Esophagus muscularis mucosa (tissue), 4 donors: ENCODE measurements at places on chromosomes 16 and 17. TPM values are rescaled to one million over a fixed set of nuclear protein-coding genes. Genes with fewer than 3 reads are reported as not detected.

DNA sequence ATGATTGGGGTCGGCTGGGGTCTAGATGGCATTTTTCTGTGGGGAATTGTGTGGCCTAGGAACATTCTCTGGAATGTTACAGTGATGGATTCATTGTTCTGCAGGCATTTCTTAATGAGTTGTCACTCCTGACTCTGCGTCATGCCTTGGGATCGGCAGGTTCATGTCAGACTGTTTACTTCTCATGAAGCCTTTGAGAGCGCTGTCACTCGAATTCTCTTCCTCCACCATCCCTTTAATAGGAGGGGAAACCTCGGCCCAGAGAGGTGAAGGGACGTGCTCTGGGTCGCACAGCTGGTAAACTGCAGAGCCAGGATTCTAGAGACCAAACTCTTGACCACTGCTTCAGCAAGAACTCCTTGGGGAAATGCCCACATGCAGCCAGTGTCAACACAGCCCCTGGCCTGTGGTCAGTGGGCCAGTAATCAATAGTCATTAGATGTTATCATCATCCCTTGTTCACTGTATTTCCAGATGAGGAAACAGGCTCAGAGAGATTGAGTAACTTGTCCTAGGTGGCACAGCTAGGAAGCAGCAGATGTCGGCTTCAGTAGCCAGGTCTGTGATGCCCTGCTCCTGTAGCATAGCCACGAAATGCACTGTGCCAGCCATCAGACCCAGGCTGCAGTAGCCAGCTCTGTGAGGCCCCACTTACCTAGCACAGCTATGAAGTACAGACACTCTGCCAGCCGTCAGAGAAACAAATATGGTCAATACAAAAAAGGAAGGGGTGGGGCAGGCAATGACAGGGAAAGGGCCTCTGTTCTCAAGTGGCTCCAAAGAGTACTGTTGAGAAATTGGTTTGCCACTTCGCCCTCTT, 259.0 kb downstream of the CPPED1 start:
- no peak for DNase-seq
- H3K4me1 ChIP-seq: no peaks in the 10 kb centered on the region
- H3K4me3 ChIP-seq: no peak overlapping the region
- no peaks in the 10 kb centered on the region for H3K27me3 ChIP-seq
- H3K27ac ChIP-seq: no peak overlapping the region
- H3K36me3 ChIP-seq: no peaks in the 10 kb centered on the region

DNA sequence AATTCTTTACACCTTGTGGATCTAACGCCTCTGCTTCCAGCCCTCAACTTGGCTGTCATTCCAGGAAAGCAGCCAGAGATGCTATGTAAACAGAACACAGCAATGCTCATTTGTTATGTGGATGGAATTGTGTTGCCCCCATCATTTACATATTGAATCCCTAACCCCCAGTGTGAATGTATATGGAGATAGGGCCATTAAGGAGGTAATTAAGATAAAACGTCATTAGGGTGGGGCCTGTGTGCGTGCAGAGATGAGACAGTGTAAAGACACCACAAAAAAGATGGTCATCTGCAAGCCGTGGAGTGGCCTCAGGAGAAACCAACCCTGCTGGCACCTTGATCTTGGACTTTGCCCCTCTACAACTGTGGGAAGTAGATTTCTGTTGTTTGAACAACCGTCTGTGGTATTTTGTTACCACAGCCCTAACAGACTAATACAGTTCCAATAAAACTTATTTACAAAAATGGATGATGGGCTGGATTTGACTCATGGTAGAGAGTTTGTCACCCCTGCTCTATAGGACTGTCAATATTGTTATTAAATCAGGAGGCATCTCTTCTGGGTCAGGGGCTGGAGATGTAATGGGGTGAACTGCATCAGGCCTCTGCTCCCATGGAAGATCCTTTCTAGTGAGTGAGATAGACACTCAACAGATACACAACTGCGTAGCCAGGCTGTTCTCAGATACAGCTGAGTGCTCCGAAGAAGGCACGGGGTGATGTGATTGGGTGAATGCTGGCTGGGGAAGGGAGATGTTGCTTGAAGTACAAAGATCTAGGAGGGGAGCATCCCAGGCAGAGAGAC, 339.0 kb downstream of the SNX29 start:
- H3K4me3 ChIP-seq: no peak overlapping the region
- no peaks in the 10 kb centered on the region for H3K27me3 ChIP-seq
- H3K27ac ChIP-seq: no peak overlapping the region
- peaks cover 23% of the 10 kb centered on the region for H3K4me1 ChIP-seq

DNA sequence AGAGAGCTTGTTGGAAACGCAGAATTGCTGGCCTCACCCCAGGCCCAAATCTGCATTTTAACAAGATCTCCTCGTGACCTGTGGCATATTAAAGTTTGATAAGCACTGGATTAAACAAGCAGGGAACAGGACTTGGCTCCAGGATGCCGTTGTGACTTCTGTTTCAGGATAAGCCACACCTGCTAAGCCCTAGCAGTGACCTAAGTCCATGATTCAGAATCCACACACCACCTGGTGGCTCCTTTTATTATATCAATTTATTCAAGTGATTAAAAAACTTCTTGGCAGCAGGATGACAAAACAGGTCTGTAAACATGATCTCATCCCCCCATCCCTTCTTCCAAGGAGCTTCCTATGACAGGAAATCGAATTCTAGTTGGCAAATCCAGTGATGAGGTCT, 9.1 kb downstream of the NAGPA start:
- H3K36me3 ChIP-seq: peaks cover 39% of the 10 kb centered on the region
- no peaks in the 10 kb centered on the region for H3K4me1 ChIP-seq
- DNase-seq: no peak
- no peak overlapping the region for H3K27ac ChIP-seq
- H3K27me3 ChIP-seq: peaks cover 11% of the 10 kb centered on the region
- H3K4me3 ChIP-seq: no peak overlapping the region

- H3K4me3 ChIP-seq: no peak overlapping the region
- H3K27me3 ChIP-seq: peaks cover 28% of the 10 kb centered on the region
- H3K36me3 ChIP-seq: no peaks in the 10 kb centered on the region
- no peaks in the 10 kb centered on the region for H3K4me1 ChIP-seq
- no peak overlapping the region for H3K27ac ChIP-seq
- no peak for DNase-seq
Observed at GRCh38 chr17:33126086-33126485, 134.4 kb downstream of the SPACA3 start.

CACNG1 gene
- total RNA-seq: not detected

DNA sequence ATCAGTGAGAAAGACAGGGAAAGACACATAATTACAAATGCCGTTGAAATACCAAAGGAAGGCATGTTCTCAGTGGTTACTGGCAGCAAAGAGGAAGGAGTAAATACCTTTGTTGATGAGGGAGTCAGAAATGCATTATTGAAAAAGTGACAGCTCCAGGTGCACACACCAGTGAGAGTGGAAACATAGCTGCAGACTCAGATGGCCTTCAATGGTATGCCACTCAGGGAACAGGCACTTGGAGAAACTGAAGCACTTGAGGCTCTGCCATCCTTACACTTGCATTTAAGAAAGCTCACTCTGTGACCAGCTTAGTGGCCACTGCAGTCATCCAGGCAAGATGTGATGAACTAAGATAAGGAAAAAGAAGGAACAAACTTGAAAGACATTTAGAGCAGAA, 29.9 kb downstream of the NOG start:
- H3K27ac ChIP-seq: no peak overlapping the region
- H3K27me3 ChIP-seq: no peaks in the 10 kb centered on the region
- no peak overlapping the region for H3K4me3 ChIP-seq
- no peaks in the 10 kb centered on the region for H3K36me3 ChIP-seq
- no peak for DNase-seq

- H3K4me3 ChIP-seq: peak overlapping the region; percentile 56
- H3K27me3 ChIP-seq: no peaks in the 10 kb centered on the region
- H3K27ac ChIP-seq: no peak overlapping the region
- DNase-seq: no peak
Observed at GRCh38 chr17:76121932-76122430, 18.4 kb upstream of the EXOC7 start.

DNA sequence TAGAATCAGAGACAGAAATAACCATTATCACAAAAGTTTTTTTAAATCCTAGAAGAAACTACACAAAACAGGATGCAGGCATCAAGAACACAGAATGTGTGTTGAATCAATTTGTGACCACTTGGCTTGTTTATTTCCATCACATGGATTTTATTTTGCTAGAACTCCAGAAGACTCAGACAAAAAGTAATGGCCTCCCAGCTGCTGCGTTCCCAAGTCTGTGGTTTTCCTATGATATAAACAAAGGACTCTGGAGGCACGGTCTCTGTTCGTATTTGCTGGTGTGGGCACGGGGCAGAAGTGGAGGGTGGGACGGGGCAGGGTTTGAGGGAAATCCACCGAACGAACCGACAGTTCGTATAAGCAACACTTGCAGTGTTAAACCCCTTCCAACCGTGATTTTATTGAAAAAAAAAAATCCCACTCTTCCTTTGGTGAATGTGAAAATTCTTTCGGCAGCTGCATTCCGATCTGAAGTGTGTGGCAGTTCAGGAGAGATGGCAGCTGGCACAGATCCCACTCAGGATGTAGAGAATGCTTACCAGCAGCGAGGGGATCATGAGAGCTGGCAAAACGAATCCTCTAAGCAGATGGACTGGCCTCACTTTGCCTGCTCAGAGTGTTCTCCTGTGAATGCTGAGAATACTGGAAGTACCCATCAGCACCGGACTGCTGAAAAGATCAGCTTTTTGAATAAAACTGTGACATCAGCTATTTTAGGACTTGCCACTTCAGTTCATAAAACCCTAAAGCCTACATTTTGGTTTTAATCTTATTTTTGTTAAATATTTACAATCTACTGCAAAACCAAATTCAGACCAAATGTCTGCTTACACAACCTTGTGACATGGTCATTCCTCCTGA, 165.2 kb downstream of the VPS53 start:
- H3K4me1 ChIP-seq: peaks cover 11% of the 10 kb centered on the region
- peaks cover 29% of the 10 kb centered on the region for H3K36me3 ChIP-seq
- H3K4me3 ChIP-seq: peak overlapping the region; percentile 36
- H3K27me3 ChIP-seq: no peaks in the 10 kb centered on the region

KRT23 gene
- not detected for total RNA-seq
